ENCODE measurements at places on chromosomes 6 and 20.

- DNase-seq: peak; percentile 24
Measured at GRCh38 chr6:90537723-90538258, 49.1 kb downstream of the MAP3K7 start.

- DNase-seq: no peak
Measured at GRCh38 chr6:15941168-15941567, 187.7 kb upstream of the MYLIP start.

DNA sequence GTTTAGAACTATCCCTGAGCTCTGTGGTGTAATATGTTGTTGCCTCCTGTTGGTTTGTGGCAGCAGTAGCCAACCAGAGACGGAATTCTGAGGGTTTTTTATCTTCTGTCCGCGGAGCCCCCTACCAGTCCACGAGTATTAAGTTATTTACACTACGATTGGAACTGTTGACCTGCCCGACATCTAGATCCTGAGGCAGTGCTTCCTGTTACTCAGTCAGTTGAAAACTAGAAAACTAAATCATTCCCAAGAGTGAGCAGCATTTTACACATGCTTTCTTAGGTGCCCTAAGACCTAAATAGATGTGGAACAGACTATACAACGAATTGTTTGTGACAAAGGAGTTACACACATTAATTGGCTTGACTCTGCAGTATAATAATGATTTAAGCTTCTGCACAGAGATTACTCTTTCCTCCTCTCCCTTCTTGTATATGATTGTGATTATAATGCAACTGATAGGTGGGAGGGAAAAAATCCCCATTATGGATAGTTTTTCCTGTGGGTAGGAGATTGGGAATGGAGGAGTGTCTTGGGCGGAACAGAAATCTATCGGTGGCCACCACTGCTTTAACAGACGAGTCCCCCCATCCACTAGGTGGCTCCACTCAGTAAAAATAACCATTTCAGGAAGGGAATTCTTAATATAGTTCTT is 1.7 kb downstream of the LOC128125822 start:
- DNase-seq: peak; percentile 84

DNA sequence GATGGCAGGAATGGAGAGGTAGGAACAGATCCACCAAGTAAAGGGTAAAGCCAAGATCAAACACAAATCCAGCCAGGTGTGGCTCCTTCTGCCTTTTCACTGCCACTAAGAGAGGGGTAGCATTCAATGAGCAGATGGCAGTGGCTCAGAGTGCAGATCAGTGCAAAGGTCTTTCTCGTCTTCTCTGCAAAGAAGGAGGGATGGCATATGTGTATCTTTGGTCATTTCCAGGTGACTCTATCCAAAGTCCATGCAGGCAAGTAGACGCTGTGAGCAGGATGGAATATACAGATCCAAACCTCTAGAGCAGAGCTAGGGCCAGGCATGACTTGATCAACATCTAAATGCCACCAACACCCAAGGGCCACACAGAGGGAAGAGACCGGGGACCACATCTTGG is 6.9 kb downstream of the BANF2 start:
- no peak for DNase-seq

DNA sequence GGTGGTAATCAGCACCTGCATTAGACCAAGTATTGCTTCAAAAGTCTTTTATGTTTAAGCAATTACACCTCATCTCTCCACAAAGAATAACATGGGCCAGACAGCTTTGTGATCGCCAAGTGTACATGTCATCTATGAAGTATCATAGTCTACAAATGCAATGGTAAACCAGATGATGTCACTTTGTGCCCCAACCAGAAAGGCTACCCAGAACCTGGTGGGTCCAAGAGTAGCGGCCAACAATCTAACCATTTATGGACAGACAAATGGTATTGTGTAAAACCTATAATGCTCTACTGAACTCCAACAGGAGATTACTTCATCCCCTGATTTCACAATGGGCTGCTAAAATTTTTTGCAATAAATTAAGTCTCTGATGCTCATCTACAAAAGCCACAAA is 295.9 kb downstream of the GMDS start:
- no peak for DNase-seq

GRCh38 chr20:17860301-17861197 is 108.0 kb downstream of the SNX5 start:
- DNase-seq: no peak

DNA sequence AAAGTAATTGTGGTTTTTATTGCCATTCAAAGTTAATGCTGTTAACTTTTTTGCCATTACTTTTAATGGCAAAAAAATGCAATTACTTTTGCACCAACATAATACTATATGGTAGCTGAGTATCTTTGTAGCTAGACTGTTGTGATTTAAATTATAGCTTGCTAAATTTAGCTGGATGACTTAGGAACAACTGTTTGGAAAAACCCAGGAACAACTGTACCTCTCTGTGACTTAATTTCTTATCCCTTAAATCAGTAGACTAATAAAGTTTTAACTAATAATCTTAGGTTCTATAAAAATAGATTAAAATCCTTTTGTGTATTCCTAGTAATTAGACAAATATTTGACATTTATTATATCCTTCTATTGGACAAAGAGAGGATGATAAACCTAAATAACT is 268.2 kb downstream of the TENT5A start:
- no peak for DNase-seq

- DNase-seq: no peak
Measured at GRCh38 chr6:92541448-92542060, 877.8 kb downstream of the EPHA7 start.

GRCh38 chr6:140230282-140230681 is 855.8 kb upstream of the CITED2 start:
- no peak for DNase-seq

- no peak for DNase-seq
Measured at GRCh38 chr6:98463038-98464000, 371.1 kb upstream of the POU3F2 start.

DNA sequence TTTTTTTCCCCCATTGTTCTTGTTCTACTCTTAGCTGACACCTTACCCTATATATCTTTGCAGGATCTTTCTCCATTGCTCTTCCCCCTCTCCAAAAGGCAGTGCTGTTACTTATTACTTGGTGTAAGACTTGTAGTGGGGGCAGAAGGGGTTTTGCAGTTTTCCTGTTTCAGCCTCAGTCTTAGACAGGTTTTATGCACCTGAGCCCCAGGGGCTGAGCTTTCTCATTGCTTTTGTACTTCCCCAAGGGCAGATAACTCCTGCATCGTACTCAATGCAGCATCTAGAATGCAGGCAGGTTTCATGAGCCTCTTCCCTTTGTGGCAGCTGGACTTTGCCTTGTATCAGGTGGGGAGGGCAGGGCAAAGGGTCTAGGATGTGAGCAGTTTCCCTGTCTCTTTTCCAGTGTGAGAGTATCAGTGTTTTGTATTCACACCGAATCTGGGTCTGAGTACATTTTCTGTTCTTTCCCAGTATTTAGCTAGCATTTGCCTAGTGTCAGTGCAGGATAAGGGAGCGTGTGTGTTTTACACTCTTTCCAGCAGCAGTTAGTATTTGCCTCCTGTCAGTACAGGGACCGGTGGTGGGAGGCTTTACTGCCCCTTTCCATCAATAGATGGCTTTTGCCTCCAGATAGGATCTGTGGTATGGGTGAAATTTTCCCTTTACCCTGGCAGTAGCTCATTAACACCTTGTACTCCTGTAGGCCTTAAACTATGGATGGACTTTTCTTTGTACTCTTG is 19.6 kb downstream of the CYB5R4 start:
- DNase-seq: no peak

DNA sequence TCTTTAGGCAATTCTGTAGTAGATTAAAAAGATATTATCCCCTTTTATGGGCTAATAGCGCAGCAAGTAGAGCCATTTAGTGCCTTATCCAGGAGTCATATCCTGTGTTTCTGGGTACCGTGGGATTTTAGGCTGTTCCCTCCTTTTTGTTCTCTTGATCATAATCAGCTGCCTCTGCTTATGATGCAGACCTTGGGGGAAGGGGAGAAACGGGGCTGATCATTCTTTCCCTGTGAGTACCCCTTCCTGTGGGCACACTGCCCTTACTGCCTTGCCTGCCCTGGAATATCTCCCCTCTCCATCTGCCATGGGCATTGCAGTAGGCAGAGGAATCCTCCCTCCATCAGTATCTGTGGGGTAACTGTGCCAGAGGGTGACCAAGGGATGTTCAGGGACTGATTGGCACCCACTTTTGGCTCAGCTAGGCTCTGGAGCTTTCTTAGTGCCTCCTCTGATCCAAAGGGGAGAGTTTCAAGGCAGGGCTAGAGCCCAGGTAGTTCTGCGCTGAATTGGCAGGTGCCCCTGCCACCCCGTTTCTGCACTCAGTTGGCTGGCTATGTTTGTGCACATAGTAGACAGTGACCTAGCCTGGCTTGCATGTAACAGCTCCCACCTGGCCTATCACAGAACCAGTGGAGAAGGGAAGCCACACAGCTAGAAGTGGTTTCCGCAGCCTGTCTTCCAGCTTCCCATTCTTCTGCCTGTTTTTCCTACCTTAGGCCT is 103.3 kb downstream of the FIG4 start:
- no peak for DNase-seq
